ENCODE measurements at places on chromosomes 5 and 9.

- DNase-seq: no peak
These were observed 1.7 kb downstream of the DNAJC25 start for GRCh38 chr9:111632695-111633388.

GRCh38 chr5:14109041-14109747, 33.9 kb upstream of the TRIO start:
- no peak for DNase-seq

DNA sequence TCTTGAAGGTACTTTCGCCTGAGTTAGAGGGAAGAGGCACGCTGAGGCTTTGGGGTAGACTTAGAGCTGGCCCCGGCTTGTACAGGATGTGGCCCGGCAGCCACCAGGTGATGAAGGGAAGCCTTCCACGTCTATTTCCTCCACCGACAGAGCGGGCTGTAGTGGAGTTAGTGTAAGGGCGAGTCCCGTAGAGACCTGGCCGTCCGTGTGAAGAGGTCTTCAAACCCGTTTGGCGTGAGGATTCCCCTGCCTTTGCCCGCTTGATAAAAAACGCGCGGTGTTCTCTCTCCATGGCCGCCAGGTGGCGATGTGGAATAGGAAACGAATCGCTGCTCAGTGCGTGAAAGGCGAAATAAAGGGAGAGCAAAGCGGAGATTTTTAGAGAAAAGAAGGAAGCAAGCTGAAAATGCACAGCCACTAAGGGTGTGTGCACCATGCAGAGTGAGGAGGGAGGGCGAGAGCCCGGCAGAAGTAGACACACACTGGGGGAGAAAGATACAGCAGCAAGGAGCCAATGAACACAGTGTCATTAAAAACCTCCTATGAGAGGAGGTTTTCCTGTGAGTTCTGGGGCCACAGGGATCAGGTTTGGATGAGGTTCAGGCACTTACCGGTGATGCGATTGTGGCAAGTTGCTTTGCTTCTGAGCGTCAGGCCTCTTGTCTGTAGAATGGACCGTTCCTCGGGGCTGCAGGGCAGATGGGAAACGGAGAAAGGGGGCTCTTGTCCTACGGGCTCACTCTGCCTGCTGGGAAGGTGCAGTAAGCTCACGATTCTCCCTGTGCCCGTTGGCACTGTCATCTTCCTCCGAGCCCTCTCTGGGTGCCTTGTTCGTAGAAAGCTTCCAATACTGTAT, 34.2 kb downstream of the STC2 start:
- peak; percentile 50 for DNase-seq

GRCh38 chr5:23466401-23466912, 41.0 kb upstream of the PRDM9 start:
- no peak for DNase-seq

DNA sequence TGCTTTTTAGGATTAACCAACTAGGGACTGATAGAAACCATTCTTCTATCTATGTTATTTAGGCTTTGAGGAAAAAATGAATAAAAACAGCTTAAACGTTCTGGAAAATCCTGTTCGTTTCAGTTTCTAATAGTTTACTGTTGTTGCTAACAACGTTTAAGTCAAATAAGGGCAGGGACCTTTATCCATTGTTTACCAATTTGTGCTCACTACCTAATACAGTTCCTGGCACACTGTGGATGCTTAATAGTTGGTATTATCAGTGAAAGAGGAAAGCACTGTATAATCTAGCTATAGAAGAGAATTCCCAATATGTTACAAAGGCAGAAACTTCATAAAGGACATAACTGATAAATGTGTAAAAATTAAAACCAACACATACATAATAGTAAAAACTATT, 52.5 kb downstream of the ZFR start:
- DNase-seq: no peak

GRCh38 chr5:118365718-118366117, 622.6 kb downstream of the DTWD2 start:
- DNase-seq: no peak

- DNase-seq: no peak
These were observed 194.9 kb downstream of the RFX3 start for GRCh38 chr9:3330792-3331420.

- DNase-seq: no peak
These were observed 224.8 kb downstream of the ENC1 start for GRCh38 chr5:74415695-74416102.

- peak; percentile 32 for DNase-seq
These were observed 11.7 kb upstream of the DOLPP1 start for GRCh38 chr9:129068990-129069861.

GRCh38 chr5:72126796-72127195, 19.5 kb downstream of the MAP1B start:
- no peak for DNase-seq

- DNase-seq: no peak
These were observed 52.2 kb downstream of the ACTL7B start for GRCh38 chr9:108803428-108804065.

- DNase-seq: no peak
These were observed 27.3 kb upstream of the TTC23L start for GRCh38 chr5:34811706-34812105.

DNA sequence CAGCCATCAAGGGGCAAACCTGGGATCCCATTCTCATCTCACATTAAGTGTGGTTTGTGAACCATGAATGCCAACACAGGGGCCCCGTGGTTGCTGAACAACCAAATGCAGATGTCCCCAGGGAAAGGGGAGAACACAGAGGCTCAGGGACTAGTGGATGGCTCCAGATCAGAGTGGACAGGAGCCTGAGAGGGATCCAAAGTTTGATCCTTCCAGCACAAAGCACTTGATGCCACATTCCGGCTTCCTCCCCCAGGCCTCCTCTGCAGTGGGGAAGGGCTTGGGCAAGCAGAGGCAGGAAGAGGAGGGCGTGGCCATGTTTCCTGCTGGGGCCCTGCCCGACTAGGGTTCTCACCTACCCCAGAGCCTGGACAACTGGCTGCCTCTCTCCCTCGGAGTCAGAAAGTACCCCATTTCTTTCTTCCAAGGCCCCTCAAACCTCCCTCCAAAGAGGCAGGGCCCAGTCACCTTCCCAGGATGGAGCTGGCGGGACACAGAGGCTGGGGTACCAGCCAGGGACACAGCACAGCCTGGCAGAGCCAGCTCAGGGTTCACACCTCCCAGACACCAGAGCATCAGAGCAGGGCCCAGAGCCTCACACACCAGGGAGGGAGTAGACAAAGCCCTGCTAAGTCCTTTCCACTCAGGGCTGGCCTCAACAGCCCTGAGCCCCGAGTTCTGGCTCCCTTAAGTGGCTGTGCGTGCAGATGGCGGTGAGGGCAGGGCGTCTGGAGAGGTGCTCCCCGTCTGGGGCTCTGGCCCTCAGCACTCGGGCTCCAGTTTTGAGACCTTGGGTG, 4.3 kb upstream of the RNF44 start:
- DNase-seq: peak; percentile 62

- no peak for DNase-seq
These were observed 29.1 kb upstream of the NEURL1B start for GRCh38 chr5:172611913-172612312.

DNA sequence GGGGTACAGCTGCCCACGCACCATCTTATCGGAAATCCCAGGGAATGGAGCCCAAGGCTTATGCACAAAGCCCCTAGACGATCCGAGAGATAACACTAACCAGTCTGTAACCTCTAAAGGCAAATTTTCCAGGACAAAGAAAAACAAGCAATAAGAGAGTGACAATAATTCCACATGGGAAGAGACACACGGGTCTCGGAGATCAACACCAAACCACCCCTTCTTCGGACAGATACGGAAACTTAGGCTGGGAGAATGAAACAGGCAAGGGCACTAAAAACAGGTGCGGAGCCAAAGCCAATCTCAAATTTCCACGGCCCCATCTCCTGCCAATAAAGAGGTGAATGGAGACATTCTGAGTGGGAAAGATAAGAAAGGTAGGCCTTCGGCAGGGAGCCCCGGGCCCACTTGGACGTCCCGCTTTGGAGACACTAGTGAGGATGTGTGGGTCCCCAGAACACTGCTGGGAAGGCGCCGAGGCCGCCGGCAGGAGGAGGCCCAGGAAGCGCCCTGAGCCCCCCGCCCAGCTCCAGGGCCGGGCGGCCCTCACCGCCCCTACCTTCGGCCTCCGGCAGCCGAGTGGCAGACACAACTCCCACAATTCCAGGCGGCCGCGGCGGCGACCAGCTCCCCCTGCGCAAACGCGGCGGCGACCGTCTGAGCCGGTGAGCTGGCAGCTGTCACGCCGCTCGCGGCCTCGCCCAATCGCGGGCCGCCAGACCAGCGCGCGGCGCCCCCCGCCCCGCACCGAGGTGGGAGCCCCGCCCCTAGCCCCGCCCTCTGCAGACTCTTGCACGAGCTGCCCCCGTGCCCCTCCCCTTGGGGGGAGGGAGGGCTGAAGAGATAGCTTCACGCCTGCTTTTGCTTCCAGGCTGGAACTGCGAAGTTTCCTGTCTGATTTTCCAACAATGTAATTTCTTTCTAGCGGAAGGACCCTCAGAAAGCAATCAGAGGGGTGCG, at the start of gene SIL1:
SIL1 (minus strand) TSS at position 659 of the 960 bp plus-strand sequence. CDS start 70,525 bp downstream, outside the sequence.
- DNase-seq: peak; percentile 95

- no peak for DNase-seq
These were observed 252.2 kb downstream of the GOLPH3 start for GRCh38 chr5:31921852-31922305.

- peak; percentile 7 for DNase-seq
These were observed 35.1 kb downstream of the SPTAN1 start for GRCh38 chr9:128587453-128587852.

DNA sequence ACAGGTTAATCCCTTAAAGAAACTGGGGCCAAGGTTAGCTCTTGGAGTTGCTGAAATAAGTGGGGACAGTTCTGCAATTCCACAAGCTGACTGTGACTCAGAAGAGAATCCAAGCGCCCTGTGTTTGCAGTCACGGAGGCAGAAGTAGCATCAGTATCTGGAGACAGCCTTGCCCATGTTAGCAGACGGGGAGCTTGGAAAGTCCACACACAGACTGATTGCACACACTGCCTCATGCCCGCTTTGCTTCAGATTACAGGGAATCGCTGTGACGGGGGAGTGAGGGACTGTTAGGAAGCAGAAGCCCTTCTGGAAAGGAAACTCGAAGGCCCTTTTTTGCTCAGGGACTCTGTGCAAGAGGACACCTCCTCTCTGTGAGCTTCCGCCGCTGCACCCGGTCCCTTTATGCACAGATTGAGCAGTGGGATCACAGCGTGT, 30.9 kb upstream of the PPP1R26 start:
- no peak for DNase-seq

DNA sequence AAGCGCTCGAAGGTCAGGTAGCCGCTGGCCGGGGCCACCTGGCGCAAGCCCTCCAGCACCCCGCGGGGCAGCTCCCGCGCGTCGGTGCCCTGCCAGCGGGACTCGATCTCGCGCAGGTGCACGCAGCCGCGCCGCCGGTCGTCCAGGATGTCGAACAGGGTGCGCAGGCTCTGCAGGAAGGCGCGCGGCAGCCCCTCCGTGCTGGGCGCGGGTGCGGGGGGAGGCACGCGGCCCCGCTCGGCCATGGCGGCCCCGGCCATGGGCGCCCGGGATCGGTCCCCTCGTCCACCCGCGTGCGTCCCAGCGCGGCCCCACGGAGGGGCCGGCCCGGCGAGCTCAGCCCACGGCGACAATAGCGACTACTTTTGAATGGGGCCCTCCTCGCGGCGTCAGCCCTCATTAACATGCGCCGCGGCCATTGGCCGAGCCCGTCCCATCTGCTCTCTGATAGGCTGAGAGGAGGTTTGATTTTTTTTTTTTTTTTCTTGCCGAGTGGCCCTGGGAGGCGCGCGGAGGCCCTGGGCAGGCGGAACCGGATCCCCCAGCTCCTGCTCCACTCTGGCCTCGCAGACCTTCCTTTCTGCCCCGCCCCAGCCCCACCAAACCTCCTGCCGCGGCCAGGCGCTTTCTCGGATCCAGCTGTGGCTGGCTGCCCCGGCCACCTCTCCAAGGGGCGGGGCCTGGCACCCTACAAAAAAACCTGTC, at the start of gene SAPCD2:
SAPCD2 (minus strand) TSS at position 357 of the 705 bp plus-strand sequence; CDS start at position 260, 97 bp downstream.
- peak; percentile 75 for DNase-seq

GRCh38 chr5:32021771-32022170, 152.3 kb downstream of the GOLPH3 start:
- no peak for DNase-seq

- DNase-seq: no peak
These were observed 21.7 kb upstream of the BARHL1 start for GRCh38 chr9:132560616-132561202.

DNA sequence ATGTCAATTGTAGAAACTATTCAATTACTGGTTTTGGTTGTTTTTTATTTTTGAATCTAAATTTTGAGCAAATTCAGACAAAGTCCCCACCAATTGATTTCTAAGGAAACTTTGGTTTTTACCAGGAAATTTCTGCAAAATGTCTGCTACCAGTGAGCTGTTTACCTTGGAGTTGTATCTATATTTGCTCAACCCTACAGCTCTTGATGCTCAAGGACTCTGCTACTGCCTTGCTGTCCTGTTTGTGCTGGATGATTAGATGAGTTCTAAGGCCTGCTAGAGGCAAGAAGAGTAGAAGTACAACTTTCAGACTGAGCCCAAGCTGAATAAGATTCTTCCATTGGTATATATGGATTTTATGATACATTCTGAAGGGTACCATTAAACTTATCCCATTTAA, 42.6 kb upstream of the KIF2A start:
- no peak for DNase-seq

GRCh38 chr5:1319436-1320256, 24.8 kb upstream of the TERT start:
- no peak for DNase-seq

DNA sequence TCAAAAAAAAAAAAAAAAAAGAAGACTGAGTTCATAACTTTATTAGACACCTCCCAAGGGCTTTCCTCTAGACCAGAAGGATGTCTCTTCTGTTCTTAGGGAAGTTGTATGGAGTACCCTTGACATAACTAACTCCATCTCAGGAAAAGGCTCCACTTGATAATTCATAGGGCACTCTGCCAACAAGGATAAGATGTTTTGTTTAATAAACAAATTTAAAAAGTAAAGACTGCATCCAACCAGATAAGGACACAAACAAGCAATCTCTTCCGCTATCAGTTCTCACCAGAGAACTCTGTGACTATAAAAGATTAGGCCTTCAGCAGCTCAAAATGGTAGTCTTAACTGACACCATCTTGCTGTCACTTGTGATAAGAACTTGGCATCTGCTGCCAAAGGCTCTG, 65.8 kb downstream of the SFXN1 start:
- no peak for DNase-seq

GRCh38 chr5:93151896-93152295, 429.1 kb downstream of the NR2F1-AS1 start:
- no peak for DNase-seq

DNA sequence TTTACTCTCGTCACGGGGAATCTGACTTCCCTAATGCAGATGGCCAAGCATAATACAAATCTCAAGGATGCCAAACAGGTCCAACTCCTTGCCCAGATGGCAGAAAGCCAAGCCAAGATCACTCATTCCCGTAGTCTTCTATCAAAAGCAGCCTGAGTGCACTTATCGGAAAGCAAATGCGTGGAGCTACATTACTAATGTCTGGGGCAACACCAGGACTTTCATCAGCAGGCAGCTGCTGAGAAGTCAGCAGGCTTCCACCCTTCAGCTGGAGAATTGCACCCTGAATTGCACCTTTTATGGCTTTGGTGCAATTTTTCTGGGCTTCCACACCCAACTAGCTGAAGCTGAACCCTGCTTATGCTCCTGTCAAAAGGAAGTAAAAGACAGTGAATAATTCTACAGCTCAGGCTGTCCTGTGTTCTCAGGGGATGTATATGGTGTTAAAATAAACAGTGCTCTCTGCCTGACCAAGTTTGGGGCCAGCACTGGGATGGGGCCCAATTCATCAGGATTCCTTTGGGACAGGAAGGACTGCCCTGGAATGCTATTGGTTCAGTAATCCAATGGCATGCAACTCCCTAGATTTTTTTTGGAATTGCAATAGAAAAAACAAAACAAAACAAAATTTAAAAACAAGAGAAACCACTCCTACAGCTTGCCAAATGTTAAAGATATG, 92.6 kb downstream of the DPYSL3 start:
- DNase-seq: no peak

GRCh38 chr5:175694371-175695160, 36.7 kb downstream of the HRH2 start:
- no peak for DNase-seq

Measured in stimulated activated CD4-positive, alpha-beta T cell treated with anti-CD3 and anti-CD28 coated beads, Interleukin-2, amount 100 ng/mL, for 4 hours (primary cell).